ENCODE measurements at places on chromosomes 12 and 14.
A peak's percentile ranks its signal among the peaks of the same experiment; 100 is the strongest.

DNA sequence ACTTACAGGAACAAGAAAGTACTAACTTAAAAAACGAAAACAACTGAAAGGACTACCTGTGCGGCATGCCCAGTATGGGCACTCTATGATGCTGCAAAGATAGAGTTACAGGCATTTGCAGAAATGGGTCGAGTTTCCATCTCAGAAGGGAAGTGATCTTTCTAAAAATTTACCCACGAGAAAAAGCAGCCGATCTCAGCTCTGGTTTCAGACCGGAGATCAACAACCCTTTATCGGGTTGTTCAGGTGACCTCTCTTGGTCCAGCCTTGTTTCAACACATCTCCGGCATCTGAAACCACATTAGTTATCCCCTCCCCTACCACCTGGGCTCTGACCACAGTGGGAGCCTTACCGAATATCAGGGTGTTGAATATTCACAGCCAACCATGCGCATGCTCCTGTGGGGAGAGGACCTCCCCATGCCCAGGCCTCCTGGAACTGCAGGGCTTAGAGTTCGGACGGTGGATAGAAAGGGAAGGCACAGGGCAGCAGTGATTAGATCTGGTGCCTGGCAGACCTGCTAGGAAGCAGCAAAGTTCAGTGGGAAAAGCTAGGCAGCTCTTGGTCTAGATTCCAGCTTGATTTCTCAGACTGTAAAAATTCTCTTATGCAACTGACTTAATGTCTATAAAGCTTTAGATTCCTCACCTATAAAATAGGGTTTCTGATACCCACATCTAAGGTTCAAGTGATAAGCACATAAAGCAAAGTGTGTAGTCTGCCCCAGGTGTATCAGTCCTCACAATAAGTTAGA lies 906.0 kb downstream of the VRK1 start:
- no peak for DNase-seq

- no peak for DNase-seq
Observed at GRCh38 chr12:109264943-109265650, 44.0 kb downstream of the FOXN4 start.

GRCh38 chr14:89973234-89973823 lies 17.6 kb downstream of the TDP1 start:
- peak; percentile 53 for DNase-seq

DNA sequence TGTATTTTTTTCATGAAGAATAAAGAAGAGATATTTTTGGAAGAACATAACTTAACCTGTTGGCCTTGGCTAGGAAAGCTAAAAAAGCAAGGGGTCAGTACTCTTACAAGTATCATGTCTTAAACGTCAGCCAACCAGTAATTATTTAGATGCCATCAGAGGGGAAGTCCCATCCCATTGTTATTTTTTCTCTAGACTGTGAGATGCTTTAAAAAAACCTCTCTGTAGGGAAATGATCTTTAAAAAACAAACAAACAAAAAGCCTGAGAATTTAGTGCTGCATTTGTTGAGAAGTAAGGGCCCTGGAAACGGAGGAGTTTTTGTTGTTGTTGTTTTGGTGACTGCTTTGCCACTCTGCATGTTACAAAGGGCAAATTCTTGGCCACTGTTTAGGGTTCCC lies 474.0 kb downstream of the ZFP36L1 start:
- no peak for DNase-seq

All from C1 segment of cervical spinal cord (tissue), 14 donors.